ENCODE measurements at places on chromosomes 16 and 17. TPM values are rescaled to one million over a fixed set of nuclear protein-coding genes. Genes with fewer than 3 reads are reported as not detected.

MFAP4 gene
- 9.4 TPM for polyA plus RNA-seq

FOXL1 gene
- not detected for polyA plus RNA-seq

- DNase-seq = no peak
These were observed 81.6 kb upstream of the CACNG5 start for GRCh38 chr17:66753126-66753920.

RGS11 gene
- polyA plus RNA-seq = 0.38 TPM

DNA sequence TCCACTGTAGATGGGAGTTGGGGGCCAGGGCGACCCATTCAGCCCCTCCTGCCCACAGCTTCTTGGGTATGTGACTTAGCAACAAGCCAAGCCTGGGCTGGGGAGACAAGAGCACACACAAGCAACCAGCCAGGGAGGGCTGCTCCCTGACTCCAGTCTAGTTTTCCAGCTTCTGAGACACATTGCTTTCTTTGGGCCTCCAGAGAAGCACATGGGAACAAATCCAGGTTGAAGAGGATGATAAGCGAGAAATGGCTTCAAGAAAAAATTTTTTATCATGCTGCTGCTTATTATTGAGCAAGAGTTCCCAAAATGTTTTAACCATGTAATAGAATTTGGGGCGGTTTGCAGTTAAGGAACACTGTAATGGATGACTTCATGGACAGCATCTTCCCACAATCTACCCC lies 173.7 kb downstream of the SOX9 start:
- no peak for DNase-seq

GRCh38 chr17:78360371-78361224 lies 721 bp upstream of the SOCS3 start:
- DNase-seq = peak; percentile 98

- no peak for DNase-seq
These were observed 2.2 kb upstream of the NF1 start for GRCh38 chr17:31092475-31093064.

GRCh38 chr16:73060892-73061490 lies 13.1 kb upstream of the ZFHX3 start:
- peak; percentile 70 for DNase-seq

GRCh38 chr16:79264237-79265109 lies 336.1 kb downstream of the MAF start:
- DNase-seq = no peak

DNA sequence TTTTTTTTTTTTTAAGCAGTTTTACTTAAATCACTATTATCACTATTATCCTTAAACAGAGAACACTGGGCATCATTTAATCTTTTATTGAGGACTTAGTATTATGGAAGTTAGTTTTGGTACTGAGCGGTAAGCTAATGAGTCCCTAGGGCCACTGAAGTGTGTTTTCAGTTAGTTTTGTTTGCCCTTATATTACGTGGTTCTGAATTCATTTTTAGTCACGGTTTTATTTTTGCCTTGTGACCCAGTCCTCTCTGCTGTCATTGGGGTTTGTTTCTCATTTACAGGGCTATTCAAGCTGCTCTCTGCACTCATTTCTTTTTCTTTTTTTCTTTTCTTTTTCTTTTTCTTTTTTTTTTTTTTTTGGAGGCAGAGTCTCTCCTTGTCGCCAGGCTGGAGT lies 17.3 kb downstream of the RABEP1 start:
- no peak for DNase-seq

DNA sequence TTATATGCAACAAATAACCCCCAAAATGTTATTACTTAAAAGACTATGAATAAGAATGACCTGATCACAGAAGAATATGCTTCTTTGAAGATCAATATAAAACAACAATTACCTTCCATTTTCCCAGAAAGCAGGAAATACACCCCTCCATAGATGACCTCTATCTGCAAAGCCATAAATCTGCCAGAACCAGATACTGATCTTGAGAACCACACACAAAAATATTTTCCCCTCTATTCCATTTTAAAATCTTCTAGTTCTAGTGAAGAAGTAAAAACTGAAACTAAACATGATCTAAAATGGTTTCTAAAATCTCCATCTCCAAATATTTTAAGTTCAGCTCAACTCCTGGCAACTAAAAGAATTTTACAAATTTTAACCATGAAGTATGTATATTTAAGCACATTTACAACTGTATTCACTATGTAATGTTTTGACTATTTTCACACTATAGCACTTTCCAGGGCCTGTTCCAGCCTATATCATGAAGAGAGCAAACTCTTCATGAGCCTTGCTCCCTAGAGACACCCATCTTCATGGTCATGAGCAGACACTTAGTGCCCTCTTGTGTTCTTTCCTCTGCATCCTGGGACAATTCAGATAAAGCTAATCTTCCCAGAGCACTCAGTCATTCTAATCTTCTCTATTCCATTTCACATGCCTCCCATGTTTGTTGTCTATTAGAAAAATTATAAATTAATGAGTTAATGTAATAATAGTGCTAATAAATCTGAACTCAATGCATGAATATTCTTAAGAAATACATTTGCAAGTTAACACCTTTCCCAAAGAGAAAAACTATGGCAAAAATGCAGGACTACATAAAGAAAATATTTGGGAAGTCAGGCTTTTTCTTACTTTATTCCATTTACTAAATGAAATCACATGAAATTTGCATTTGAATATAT lies 87.0 kb downstream of the HELZ start:
- DNase-seq = peak; percentile 43

- no peak for DNase-seq
These were observed 18.6 kb upstream of the SPN start for GRCh38 chr16:29644338-29644857.

DNA sequence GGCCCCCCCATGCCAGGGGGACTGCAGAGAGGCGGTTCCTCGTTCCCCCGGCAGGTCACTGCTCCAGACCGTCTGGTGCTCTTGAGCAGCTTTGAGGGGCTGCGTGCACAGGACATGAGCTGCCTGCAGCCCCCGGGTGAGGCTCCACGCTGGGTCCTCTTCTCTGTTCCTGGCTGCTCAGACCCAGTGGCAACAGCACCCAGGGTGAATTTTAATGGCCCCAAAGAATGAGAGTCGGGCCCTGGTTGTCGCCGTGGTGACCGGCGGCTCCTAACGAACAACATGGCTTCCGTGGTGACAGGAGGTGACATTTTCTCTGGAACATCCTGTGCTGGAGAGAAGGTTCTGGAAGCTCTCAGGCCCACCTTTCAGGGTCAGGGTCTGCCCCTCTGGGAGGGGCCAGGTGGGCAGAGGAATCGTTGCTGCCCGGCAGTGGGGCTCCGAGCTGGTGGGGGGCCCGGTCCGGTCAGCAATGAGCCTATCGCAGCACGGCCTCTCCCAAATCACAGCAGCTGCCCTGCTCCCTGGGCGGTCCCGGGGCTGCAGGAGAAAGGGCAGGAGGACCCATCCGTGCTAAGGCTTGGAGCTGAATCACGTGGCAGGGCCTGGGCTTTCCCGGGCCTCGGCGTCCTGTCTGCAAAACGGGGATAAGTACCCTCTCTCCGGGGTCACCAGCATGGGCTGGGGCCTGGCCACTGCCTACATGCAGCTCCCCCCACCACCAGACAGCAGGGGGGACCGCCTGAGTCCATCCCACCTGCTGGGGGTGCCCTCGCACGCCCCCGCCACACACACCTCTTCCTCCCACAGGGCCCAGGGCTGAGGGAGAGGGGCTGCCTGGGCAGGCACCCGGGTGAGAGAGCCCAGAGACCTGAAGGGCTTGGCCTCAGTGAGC lies 3.4 kb upstream of the C1QTNF8 start:
- DNase-seq = no peak

DNA sequence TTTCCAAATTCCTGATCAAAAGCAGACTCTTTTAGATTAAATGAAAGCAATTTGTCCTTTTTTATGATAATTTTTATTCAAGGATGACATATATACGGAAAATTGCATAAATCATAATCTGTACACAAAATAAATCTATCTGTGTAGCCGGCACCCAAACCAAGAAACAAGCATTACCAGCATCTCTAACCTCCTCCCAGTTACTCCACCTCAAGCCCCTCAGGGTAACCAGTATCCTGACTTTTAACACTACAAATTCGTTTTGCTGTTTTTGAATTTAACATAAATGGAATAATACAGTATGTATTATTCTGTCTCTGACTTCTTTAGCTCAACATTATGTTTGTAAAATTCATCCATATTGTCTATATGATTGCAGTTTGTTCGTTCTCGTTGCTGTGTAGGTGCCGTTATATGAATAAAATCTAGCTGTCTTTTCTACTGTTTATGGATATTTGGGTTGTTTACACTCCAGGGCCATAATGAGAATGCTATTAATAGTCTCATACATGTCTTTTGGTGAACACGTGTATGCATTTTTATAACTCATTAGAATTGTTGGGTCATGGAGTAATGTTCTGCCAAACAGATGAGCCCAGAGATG lies 1.0 kb downstream of the TEKT1 start:
- no peak for DNase-seq

GRCh38 chr16:5490499-5490898 lies 392.9 kb upstream of the EEF2KMT start:
- DNase-seq = peak; percentile 85

METRN gene
- polyA plus RNA-seq = 18.7 TPM

GRCh38 chr17:57726213-57726790 lies 18.8 kb downstream of the CCDC182 start:
- DNase-seq = no peak

- no peak for DNase-seq
These were observed 7.6 kb downstream of the PSME3IP1 start for GRCh38 chr16:57178196-57178595.

DNA sequence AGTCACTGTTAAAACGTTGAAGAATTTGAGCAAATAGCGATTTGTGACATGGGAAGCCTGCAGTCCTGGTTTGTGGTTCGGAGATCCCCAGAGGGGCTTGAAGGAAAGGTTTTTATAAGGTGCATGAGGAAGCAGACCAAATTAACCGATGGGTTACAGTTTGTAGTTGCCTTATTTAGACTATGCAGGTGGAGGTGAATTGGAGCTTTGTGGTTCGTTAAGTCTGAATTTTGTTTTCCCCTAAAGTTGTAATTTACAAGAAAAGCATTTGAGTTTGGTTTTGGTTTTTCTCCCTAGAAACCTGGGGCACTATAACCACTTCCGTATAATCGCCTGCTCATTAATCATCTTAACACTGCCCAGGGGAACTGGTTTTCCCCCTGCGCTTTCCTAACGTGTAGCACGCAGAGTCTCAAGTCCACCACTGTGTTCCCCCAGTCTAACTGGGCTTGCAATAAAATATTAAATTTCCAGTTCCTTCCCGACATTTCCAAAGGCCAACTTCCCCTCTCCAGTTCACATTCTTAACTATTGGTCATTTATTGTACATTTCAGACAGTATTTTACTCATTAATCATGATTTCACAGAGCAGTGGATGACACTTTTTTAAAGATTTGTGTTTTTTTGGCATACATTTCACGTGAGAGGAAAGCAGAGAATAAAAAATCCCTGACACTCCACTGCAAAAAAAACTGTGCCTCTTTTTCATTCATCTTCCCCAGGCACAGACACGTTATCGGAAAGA lies 932 bp downstream of the ZNF267 start:
- DNase-seq = no peak

VTN gene
- polyA plus RNA-seq = 0.17 TPM

CDH11 gene
- polyA plus RNA-seq = 1.4 TPM

DNA sequence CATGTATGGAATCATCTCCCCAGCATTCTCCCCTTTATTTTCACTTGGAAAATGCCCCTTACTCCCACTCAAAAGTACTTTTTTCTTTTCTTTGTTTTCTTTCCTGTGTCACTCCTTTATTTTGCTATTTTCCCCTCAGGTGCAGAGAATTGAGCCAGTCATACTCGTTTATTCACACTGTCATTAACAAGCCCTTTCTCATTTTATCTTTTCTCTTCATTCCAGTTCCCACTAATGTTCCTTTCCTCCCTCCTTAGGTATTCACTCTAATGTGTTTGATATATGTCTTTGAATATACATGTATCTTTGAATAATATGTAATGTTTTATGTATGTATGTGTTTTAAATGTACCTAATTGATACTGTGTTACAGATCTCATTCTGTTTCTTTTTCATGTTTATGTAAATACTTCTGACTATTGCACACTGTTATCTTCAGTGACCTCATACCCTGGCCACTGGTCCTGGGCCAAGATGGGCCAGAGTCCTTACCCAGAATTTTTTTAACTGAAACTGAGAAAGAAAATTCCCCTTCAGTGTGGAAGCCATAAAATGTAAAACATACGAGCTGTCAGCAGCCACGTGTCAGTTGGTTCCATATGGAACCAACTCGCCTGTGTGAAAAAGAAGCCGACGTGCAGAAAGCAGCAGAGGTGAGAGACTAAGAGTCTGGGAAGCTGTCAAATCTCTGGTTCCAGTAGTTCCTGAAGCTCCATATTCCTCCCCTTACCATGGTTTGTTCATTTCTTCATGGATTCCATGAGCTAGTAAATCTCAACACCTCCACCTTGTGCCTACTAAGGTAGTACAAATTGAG lies 5.8 kb downstream of the SRR start:
- DNase-seq = no peak

DNA sequence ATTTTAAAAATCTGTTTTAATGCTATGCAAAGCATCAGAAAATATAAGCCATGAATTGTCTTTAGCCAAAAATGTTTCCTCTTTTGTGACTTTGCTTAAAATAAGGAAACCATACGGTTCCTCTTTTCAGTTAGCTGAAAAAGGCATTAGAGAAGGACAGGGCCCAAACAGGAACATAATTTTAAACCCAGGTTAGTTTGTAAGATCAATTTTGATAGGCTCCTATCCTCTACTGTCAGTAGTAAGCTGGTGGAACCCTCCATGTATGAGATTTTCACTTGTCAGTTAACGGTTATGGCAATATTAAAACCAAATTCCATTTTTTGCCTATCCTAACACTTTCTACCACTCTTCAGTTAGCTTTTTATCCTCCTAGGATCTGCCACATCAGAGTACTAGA lies 4.3 kb downstream of the EVI2B start:
- DNase-seq = no peak

DNA sequence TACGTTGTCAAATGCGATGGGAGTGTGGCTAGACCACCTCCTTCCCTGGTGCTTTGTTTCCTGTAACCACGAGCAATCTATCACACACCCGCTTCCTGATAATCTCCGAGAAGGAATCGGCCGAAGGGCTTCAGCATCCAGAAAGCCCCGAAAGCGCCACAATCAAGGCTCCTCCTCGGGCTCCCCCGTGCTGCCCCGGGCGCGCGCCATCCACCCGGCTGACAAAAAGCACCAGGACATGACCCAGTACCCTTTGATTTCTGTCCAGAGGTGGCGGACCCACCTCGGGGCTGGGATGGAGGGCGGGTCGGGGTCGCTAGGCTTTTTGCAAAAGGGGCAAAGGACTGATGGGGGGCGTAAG lies 743 bp upstream of the ARMC7 start:
- peak; percentile 67 for DNase-seq

TEKT5 gene
- polyA plus RNA-seq = not detected

CACNG1 gene
- polyA plus RNA-seq = not detected

DNA sequence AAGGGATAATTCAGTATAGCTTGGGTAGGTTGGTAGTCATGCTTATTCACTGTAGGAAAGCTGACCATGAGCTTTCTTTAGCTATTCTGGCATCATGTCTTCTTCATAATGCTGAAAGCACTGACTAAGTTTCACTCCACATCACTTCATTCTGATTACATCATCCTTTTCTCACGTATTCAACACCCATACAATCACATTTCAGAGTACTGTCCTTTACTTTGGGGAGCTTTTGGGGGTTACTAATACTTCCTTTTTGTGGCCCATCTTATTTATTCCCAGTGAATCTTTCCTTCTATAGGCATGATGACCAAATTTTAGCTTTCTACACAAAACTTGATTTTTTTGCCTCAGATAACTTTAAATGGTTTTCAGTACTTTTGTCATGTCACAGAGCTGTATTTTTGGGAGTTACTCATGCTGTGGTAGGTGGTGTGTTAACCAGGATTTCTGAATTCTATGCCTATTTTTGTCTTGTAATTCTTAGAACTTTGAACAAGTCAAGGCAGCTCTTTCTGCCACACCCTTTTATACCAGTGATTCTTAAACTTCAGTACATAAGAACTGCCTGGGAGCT lies 23.5 kb downstream of the TADA2A start:
- DNase-seq = no peak
